Naive thymus-derived CD4-positive, alpha-beta T cell (primary cell): ENCODE measurements at places on chromosomes 2 and 18. TPM values are rescaled to one million over a fixed set of nuclear protein-coding genes. Genes with fewer than 3 reads are reported as not detected.

GRCh38 chr18:61274416-61274960 is 58.7 kb upstream of the CDH20 start:
- no peak for DNase-seq

DNA sequence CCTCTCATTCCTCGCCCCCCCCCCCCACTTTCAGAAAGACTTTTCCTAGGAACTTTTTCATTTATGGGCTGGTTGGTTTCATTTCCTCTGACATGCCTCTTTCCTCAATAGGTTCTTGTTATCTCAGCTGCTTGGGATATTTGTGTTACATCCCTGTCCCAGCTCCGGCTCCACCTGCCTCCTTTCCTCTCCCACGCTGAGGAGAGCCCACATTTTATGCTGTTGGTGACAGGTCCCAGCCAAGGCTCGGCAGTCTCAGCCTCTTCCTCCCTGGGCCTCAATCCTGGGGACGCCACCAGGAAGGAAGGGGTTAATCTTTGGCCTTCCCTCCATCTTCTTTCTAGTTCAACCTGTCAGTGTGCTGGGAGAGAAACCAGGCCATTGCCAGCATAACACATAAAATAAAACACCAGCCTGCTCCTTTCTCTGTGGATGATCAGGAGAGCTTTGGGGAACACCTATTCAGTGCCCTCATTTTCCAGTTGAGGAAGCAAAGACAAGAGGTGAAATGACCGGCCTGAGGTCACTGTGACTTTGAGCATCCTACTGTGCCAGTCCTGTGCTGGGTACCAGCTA is 216.9 kb upstream of the TNP1 start:
- DNase-seq: no peak

DNA sequence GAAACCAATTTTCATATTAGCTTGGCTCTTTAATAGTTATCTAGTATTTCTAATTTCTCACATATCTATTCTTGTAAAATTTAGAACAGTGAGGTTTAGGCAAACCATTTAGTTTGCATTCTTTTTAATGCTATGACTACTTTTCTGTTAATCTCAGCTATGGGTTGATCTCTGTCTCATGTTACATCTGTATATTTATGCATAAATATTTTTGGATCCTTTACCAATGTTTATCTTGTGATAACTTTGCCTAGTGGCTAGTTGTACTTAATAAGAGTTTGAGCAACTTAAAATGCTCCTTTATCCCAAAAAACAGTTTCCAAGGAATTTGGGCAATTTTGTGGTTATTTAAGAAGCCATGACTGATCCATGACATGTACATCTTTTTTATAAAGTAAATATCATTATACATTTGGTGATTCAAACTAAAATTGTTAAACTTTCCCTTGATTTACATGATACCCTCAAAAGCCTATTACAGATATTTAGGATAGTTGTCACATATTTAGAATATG is 86.3 kb downstream of the R3HDM1 start:
- DNase-seq: no peak

GRCh38 chr2:76679025-76679396 is 843.2 kb downstream of the LRRTM4 start:
- no peak for DNase-seq

LONRF2 gene
- 0.05 TPM for total RNA-seq

- DNase-seq: no peak
Measured at GRCh38 chr2:151891566-151892194, 63.5 kb upstream of the ARL5A start.
